ENCODE measurements at places on chromosomes 1 and 21.

GRCh38 chr1:231844986-231845502 is 218.5 kb downstream of the DISC1 start:
- no peak for DNase-seq

DNA sequence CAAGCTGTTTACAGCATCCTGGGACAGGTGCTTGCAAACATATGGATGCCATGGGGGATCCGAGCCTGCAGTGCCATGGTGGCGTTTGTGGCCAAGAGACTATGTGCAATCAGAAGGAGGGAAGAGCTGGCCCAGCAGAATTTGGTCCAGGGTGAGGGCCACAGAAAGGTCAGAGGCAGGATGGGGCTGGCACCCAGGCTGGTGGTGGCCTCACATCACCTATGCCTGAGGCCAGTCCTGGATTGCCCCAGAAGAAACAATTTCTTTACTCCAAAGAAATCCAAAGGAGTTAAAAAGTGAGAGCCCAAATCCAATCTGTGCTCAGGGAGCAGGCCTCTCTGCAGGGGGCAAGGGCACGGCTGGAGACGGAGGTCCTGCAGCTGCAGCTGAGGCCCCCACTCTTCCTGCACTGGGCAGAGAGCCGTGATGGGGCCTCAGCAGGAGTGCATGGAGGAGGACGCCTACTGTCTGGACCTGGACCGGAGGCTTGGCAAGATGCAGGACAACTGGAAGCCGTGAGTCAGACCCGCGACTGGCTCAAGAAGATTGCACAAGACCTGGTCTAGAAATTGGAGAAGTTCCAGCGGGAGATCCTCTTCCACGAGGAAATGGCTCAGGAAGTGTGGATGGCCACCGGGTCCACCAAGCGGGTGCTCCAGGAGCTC is 163.5 kb downstream of the RYR2 start:
- DNase-seq = no peak

- DNase-seq = no peak
Measured at GRCh38 chr1:86972262-86972661, 57.8 kb downstream of the HS2ST1 start.

DNA sequence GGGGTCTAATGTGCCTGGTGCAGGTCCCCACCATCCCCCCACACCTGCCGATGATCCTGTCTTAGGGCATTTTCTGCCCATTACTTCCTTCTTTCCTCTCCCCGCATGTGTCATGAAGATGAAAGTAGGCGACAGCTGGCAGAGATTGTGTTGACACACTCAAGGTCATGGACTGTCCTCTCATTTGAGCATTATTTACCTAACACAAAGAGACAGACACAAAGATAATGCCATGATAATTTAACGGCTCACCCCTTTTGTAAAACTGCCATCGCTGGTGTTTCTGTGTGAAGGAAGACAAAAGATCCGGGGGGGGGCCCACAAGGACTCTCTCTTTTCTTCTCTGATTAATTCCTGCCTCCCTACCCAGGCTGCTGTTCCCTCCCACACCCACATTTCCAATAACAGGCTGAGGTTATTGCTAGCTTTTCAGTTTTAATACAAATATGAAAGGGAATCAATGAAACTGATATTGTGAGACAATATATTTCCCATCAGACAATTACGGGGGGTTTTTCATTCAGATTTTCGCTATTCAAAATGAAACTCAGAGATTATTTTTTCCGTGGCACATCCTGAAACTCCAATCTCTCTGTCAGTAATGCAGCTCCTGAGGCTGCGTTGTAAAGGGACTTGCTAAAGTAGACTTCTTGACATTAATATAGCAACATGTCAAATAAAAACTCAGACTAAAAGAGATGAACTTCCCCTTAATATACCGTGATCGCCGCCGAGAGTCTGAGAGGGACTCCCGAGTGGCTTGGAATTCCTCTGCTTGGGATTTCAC is 561.1 kb downstream of the NPHP4 start:
- DNase-seq = no peak

DNA sequence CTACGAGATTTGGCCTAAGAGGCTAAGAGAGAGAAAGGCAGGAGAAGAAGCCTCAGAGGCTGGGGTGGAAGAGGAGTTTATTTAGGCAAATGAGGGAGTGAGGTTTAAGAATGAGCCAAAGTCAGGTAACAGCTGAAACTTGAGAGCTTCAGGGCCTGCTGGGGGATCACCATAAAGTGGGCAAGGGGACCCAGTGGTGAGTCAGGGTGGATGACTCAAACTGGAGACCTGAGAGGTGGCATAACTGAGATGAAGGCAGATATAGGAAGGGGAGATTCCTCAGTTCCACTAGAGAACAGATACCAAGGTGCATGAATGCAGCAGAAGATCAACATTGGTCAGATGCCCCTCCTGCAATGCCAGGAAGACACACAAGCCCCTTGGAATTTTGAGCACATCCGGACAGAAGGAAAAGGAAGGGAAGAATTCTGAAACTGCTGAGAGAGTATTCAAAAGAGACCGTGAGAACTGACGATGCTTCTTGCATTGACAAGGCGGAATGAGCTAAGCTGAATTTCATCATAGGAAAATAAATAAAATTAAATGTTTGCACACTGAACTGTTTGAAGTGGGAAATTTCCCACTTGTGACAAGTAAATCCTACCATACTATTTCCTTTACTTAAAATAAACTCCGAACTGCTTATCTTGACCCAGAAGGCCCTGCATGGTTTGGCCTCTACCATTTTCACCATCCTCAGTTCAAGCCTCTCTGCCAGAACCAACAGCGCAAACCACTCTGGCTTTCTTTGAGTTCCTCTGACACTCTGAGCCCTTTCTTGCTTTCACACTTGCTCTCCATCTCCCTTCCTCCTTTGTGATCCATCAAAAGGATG is 94.1 kb downstream of the NMNAT2 start:
- DNase-seq = no peak

DNA sequence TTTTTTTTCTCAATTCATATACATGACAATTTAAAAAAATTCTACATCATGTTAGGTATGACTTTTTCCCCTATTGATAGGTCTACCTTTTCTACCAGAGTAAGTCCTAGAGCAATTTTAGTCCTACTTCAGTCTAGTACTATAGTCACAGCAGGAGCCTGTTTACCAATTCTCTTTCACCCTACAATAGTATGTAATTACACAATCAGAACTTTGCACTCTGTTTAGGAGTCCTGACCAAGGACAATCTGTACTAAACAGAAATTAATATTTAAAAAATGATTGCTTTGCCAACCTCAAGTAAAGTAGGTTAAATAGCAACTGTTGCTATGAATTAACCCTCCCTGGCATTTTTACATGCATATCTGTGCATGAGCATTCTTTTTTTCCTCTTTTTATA is 810 bp upstream of the CYP4A11 start:
- DNase-seq = no peak

DNA sequence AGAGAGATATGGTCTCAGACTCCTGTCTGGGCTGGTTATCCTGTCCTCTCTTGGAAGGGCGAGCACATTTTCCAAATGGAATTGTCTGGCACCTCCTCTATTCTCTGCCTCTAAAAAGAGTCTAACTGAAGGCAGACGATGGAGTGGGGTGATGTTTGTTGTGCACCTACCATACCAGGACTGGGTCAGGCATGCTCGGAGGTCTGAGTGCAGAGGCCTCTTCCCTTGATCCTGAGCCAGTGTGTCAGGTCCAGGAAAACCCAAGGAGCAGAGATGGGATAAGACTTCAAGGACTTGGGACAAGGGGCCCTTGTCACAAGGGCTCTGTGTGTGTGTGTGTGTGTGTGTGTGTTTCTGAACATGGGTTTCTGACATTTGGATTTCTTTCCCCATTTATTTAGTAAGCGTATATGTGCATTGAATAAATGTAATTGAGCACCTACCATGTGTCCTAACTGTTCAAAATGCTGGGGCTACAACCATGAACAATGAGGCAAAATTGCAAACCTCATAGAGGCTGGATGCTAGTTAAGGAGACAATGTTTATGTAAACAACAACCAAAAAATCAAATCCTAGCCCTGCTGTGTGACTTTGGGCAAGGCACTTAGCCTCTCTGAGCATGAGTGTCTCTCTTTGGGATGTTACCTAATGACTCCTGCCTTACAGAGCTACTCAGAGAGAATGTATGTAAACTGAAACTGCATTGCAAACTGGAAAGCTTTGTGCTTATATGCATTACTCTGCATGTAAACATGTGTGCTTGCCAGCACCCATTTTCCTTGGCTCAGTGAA is 276.3 kb downstream of the FOXD2 start:
- DNase-seq = no peak

GRCh38 chr21:41482301-41482700 is 25.7 kb downstream of the TMPRSS2 start:
- no peak for DNase-seq

DNA sequence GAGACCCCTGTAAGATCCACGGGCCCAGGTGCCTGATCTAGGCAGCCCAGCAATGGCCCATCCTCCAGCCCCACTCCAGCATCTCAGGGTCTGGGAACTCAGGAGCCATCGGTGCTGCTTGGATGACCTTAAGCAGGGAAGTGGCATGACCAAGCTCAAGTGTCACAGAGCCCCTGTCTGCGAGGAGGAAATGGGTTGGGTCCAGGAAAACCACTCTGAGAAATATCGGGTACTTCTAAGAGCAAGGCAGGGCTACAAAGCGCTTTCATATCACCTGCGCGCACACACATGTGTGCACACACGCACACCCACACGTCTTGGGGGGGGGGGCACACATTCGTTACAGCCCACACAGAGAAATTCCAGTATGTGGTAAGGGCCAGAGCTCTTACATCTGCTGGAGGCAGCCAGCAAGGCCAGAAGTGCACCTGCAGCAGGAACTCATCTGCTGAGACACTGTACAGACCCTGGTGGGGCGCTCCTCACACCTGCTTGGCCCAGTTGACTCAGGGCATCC is 32.6 kb upstream of the SPOCD1 start:
- no peak for DNase-seq

GRCh38 chr21:32353002-32353711 is 39.7 kb downstream of the URB1 start:
- no peak for DNase-seq

DNA sequence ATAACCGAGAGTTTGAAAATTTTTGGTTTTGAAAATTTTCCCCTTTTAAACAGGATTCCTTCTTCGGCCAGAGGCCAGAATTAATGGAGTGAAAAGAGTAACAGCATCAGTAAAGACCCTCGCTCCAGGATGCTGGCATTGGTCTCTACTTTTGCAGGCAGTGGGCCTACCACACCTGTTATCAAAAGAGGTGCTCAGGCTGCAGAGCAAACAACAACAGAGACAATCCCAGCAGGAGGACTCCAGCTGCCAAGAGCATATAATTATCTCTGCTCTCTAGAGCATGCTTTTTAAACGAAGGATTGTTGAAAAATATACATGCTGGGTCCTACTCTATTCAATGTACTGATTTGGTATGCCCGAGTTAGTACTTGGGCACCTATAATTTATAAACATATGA is 1048.5 kb downstream of the PLA2G4A start:
- no peak for DNase-seq

DNA sequence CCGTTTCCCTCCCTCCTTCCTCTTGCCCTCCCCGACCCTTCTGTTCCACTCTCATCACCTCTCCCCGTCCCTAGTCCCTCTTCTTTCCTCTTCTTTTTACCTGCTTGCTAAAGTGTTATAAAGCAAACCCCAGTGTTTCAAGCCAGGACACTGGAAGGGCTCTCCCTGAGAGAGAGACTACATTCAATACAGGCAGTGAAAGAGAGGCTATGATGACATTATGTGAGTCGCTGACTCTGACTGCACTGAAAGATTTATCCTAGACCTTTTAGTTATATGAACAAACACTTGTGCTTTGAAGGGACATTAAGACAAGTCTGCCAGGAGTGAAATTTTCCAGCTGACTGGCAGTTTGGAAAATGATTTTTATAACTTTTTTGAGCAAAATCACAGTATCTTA is 155.7 kb downstream of the S1PR1 start:
- no peak for DNase-seq

- DNase-seq = no peak
Measured at GRCh38 chr1:179677882-179678281, 65.2 kb upstream of the FAM163A start.

GRCh38 chr1:83746234-83746633 is 252.7 kb downstream of the TTLL7 start:
- DNase-seq = no peak

DNA sequence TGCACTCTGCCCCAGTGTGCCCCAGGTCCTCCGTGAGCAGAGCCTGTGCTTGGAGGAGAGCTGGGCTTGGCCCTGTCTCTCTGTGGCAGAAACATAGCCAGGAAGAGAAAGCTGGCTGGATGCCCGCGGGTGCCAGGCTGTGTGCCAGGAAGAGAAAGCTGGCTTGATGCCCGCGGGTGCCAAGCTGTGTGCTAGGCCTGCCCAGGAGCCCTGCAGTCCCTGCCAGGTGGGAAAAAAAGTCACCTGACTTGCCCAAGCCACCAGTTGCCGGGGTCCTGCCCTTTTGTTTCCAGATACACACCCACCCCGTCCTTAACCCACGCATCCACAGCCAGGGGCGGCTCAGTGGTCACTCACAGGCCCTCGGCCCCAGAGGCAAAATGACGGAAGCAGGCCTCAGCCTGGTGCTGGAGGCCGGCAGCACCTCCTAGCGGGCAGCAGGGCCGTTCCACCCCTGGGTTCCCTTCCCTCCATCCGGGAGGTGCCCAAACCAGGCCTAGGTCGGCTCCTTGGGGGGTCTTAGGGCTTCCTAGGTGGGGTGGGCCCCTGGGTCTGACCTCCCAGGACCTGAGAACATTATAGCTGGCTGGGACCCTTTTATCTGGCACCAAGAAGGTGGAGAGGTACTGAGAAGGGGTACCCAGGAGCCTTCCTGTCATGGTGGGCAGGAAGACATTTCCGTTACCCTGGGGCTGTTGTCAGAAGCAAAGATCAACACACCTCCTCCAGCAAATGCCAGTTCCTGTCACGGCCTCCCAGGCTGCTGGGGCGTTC is 9.1 kb downstream of the ITGB2 start:
- peak; percentile 61 for DNase-seq

DNA sequence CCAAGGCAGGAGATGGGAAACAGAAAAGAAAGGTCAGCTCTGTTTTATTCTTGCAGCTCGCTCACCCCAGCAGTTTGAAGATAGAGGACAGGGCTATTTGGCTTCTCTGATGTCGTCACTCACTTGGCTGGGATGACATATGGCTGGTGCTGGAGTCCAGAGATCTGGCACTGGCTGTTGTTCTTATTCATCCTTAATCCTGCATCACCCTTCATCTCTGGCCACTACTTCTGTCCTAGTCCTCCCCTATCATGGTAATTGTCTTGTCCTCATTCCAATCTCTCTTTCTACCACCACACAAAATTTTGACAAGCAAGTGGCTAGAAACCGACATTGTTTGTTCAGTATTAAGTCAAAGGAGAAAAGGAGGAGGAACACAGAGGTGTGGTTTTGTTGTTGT is 103.8 kb upstream of the PDE4B start:
- no peak for DNase-seq

DNA sequence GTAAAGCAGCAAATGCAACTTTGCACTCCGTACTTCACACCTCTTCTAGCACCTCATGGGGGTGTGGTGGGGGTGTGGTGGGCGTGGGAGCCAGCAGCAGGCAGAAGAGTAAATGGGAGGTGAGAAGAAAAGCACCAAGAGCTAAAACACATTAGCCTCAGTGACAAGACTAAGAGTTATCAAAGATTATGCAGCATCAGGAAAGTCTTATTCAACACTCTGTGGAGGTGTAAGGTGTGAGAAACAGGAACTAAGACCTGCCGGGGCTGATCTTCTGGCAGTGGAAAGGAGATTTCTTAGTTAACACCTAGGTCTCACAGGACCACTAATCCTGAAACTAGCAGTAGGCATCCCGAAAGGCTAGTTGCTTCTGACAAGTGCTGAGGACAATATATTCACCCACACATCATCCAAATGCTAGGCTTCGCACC is 9.9 kb downstream of the TGFBR3 start:
- DNase-seq = no peak
